ENCODE measurements at places on chromosomes 13 and 19.

DNA sequence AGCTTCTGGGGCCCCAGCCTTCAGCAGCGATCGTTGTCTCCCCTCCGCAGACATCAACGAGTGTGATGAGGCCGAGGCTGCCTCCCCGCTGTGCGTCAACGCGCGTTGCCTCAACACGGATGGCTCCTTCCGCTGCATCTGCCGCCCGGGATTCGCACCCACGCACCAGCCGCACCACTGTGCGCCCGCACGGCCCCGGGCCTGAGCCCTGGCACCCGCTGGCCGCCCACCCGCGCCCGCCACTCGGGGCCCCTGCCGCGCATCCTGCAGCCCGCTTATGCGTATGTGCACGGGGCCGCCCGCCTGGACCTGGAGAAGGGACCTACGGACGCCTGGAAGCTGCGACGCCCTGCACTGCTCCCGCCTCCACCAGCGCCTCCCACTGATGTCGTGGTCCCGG lies 28.2 kb downstream of the LTBP4 start:
- DNase-seq = no peak

DNA sequence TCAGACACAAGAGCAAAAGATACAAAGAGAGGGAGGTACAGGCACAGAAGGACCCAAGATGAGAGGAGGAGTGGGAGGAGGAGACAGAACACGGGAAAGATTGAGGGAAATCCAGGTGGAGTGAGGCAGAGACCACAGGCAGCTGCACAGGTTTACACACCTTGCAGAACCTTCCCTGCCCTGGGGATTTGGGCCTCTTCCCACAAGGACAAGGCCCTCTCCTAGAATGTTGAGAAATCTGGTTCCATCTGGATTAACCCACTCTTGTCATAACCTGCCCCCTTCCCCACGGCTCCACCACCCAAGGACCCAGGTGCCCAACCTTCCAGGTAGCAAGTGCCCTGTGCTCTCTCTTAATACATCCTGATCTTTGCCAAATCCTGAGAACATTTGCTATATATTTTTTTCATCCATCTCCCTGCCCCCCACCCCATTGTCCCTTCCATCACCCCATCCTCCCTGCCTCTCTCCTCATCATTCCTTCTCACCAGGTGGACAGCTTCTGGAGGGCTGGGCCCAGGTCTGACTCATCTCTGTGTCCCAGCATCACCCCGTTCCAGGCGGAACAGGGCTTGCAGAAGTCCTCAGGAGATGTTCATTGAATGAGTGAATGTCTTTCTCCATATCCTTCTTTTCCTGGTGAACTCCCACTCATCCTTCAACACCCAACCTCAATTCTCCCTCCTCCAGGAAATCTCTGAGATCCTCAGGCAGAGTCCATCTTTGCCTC lies 8.8 kb upstream of the KLK8 start:
- DNase-seq = no peak

- DNase-seq = no peak
Observed at GRCh38 chr19:50741179-50741933, 18.2 kb downstream of the CLEC11A start.

DNA sequence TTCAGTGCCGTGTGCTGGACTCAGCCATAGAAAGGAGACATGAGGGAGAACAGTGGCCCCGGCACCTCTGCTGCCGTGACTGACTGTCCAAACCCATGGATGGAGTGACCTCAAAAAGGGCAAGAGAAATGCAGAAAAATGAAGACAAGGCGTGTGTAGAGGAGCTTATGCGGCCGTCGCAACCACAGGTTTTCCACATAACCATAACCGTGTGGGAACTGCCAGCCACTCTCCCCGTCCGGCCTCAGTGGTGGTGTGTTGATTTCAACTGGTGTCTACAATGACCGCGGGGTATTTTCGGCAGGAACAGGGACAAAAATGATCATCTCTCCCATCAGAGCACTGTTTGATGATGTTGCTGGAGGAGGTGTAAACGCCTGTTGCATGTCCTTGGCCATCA lies 42.9 kb upstream of the F7 start:
- DNase-seq = no peak

DNA sequence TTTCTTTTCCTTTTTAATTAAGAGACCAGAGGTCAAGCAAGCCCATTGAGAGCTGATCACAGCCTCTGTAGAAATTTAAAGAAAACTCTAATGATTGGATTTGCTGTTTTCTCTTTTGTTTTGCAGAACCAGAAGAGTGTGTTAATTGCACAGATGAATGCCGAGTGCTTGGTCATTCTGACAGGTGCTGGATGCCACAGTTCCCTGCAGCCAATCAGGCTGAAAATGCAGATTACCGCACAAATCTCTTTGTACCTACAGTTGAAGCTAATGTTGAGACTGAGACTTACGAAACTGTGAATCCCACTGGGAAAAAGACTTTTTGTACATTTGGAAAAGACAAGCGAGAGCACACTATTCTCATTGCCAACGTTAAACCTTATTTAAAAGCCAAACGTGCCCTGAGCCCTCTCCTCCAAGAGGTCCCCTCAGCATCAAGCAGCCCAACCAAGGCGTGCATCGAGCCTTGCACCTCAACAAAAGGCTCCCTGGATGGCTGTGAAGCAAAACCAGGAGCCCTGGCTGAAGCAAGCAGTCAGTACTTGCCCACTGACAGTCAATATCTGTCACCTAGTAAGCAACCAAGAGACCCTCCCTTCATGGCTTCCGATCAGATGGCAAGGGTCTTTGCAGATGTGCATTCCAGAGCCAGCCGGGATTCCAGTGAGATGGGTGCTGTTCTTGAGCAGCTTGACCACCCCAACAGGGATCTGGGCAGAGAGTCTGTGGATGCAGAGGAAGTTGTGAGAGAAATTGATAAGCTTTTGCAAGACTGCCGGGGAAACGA lies 93.1 kb downstream of the PCDH17 start:
- no peak for DNase-seq

DNA sequence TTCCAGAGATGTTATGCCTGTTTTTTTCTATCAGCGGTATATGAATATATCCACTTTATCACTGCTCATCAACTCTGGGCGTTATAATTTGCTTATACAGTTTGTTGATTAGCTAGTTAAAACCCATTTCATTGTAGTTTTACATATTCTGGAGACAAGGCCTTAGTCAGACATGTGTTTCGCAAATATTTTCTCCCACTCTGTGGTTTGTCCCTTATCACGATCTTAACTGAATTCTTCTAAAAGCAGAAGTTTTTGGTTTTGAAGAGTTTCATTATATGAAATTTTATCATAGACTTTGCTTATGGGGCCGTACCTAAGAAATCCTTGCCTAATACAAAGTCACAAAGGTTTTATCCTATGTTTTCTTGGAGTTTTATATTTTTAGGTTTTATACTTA lies 84.6 kb downstream of the FRY start:
- no peak for DNase-seq

GRCh38 chr13:109389892-109390345 lies 396.5 kb downstream of the IRS2 start:
- no peak for DNase-seq

DNA sequence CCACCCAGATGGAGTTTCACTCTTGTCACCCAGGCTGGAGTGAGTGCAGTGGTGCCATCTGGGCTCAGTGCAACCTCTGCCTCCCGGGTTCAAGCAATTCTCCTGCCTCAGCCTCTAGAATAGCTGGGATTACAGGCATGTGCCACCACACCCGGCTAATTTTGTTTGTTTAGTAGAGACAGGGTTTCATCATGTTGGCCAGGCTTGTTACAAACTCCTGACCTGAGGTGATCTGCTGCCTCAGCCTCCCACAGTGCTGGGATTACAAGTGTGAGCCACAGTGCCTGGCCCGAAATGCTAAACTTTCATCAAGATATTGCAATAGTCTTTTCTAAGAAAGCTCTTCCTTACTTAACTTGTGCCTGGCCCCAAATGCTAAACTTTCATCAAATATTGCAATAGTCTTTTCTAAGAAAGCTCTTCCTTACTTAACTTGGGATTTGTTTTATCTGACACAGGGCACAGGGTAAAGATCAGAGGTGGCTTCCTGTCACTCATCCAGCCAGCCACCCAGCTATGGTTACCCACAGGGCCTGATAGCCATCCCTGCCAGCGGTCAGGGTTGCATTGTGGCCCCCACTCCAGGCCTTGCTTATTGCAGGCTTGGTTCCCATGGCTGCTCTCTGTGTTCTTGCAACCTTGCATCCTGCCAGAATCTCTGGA lies 352.3 kb upstream of the TMTC4 start:
- DNase-seq = no peak

- no peak for DNase-seq
Observed at GRCh38 chr13:51601601-51602565, 17.6 kb downstream of the WDFY2 start.

- no peak for DNase-seq
Observed at GRCh38 chr13:33640832-33641231, 177.1 kb upstream of the RFC3 start.

GRCh38 chr13:67554746-67555452 lies 324.8 kb upstream of the PCDH9 start:
- DNase-seq = no peak

DNA sequence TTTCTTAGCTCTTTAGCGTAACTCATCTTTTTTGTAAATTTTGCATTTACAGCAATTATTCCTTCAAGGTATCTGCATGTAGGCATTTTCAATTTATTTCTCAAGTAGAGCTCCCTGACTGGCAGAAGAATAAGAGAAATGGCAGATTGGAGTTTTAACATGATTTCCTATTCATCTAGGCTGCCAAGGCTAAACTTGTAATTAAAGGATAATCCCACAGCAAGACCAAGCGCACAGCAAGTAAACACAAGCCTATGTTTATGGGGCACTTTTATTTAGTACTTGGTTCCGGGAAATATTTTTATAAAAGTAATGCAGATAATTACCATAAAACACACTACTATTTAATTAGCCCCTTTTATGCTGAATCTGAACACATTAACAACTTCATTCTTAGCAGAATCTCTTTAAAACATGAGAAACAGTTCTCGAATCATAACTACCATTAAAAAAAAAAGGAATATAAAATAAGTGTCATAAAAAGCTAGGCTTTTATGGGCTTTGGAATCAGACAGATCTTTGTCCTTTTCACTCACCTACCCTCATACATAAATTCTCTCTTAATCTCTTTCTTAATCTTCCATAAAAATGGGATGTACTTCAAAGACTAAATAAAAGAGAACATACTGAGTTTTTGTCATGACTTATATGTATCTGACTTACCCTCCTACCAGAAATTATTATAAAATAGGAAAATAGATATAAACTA lies 961.6 kb upstream of the MIR17HG start:
- no peak for DNase-seq

DNA sequence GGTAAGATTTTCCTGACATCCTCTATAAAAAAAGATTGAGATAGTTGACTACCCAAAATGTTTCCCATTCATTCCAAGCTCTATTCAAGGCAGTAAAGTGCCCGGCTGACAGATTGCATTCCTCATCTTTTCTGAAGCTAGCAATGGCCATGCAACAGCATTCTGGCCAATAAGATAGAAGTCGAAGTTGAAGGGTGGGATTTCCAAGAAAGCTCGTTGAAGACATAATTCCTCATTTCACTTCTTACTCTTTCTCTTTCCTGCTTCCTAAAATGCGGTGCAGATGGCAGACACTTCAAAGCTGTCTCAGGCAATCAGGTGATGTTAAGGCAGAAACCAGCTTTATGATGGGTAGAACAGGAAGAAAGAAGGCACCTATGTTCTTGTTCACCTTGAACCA lies 13.4 kb upstream of the ALOX5AP start:
- no peak for DNase-seq

GRCh38 chr13:51832471-51833152 lies 12.4 kb downstream of the TMEM272 start:
- DNase-seq = no peak

GRCh38 chr19:42313096-42313839 lies at the start of gene TMEM145:
TMEM145 (plus strand) TSS chr19:42313309; CDS start chr19:42313377, 68 bp downstream.
- DNase-seq = no peak

DNA sequence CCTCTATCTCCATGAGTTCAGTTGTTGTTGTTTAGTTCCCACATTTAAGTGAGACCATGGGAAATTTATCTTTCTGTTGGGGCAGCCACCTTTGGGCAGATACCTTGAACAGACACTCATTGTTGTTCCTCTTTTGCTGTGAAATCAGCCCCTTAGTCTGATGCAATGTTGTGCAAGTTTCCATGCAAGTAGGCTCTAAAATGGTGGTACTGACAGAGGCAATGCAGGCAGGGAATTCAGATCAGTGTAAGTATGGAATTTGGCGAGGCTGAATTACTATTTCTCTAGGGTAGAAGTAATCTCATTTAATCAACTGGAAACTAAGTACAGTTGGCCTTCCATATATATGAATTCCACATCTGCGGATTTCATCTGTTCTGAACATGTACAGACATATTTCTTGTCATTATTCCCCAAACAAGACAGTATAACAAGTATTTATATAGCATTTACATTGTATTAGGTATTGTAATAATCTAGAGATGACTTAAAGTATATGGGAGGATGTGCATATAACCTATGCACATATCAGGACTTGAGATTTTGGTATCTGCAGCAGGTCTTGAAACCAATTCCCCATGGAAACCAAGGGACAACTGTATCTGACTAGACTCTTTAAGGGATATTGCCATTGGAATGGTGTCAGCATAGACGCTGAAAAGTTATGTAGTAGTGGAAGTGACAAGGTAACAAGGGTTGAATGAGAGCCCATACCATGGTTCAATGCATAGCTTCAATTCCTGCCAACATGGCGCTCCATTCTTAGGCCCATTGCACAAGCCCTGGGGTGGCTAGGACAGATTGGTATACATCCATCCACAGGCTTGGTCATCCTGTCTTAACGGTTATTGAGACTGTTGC lies 281.5 kb upstream of the HTR2A start:
- DNase-seq = no peak

DNA sequence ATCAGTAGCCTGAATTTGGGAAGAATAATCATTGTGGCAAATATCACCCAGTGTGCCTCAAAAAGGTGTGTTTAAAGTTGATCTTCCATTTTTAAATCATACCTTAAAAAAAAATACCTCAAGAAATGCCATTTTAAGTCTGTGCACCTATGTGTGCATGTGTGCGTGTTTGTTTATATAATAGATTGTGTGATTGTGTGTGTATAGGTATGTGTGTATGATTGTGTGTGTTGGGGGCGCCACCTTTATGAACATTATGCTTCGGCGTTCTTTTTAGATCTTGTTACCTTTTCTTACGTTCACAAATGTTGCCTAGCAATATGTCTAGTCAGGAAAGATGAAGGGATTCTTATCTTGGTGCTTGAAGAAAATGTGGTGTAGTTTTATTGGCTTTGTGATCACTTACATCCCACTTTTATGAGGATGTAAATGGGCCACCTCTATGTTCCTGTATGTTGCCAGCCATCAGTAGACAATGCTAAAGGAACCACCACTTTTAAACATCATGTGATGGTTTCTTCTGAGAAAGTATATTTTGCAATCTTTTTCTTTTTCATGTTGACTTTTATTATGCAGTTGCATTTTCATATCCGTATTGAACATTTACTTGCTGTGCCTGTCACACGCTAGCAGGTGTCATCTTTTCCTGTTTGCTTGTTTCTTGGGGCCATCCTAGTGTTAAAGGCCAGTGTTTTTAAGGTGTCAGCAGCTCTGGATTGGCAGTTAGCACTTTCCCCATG lies 2.2 kb upstream of the IRS2 start:
- DNase-seq = no peak

Measured in stimulated activated CD8-positive, alpha-beta memory T cell treated with anti-CD3 and anti-CD28 coated beads, Interleukin-15, amount 100 ng/mL, for 4 hours (primary cell).